ENCODE measurements at places on chromosomes 3 and 15.

GRCh38 chr3:111837112-111837511 lies 22.0 kb upstream of the PHLDB2 start:
- no peak for DNase-seq

GRCh38 chr3:129032716-129033115 lies 27.9 kb upstream of the GP9 start:
- no peak for DNase-seq

GRCh38 chr3:171955598-171955997 lies 83.8 kb upstream of the FNDC3B start:
- no peak for DNase-seq

DNA sequence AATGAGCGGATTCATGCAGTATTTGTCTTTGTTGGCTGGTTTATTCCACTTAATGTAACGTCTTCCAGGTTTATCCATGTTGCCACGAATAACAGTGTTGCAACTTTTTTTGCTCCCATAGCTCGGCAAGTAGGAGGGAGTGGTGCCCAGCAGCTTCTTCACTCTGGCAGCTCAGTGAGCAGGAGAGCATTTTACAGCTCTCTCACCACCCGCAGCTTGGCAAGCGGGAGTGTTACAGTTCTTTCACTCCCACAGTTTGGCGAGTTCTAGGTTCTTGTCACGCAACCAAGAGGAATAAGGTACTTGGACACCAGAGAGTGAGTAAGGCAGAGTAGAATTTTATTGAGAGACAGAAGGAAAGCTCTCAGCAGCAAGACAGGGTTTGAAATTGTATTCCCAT lies 935.2 kb downstream of the TBL1XR1 start:
- DNase-seq = no peak

DNA sequence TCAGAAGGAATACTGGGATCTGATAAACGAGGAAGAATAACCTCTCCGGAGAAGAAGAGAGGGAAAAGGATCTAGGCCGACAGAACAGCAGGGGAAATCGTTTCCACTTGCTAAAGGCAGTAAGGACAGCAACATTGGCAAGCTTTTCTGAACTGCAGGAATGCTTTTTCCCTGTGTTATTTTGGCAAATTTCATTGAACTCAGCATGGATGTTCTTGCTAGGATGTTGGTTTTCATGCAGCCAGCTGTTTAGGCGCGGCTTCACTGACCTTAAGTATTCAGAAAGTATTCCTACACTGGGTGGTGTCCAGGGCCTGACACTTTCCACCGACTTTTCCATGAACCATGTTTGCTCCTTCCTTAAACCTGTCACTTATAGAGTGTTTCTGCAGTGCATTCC lies 489.7 kb downstream of the CNTN3 start:
- DNase-seq = no peak

DNA sequence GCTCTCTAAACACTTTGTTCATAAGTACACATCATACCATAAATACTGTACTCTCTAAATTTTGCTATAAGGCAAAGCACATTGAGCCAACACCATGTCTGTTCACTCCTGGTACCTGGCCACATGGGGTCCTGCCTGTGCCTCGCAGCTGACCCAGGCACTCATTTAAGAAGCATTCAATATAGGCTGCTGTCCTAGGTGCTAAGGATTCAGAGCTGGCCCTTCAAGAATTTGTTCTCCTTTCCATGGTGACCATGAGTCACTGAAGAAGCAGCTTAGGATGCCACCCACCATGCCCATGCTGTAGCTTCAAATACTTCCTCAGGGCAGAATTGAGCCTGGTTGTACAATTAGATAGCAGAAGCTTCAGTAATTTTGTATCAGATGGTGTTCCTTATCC lies 119.2 kb upstream of the ZBED2 start:
- no peak for DNase-seq

- DNase-seq = no peak
Measured at GRCh38 chr15:82143390-82144385, 97.9 kb upstream of the MEX3B start.
